ENCODE measurements at places on chromosomes 6 and 20.

DNA sequence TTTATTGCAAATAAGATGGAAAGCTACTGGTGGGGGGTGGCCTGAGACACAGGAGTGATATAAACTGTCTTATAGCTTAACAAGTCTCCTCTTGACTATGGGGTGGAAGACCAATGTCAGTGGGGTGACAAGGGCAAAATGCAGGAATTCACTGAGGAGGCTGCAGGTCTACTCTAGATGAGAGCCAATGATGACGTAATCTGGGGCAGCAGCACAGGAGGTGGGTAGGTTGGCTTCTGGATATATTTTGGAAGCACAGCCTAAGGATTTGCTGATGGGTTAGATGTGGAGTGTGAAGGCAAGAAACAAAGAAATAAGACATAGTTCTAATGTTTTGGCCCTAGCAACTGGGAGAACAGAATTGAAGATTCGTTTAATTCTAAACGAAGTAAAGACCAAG, 253.2 kb downstream of the PTPRT start:
- no peak for DNase-seq

DNA sequence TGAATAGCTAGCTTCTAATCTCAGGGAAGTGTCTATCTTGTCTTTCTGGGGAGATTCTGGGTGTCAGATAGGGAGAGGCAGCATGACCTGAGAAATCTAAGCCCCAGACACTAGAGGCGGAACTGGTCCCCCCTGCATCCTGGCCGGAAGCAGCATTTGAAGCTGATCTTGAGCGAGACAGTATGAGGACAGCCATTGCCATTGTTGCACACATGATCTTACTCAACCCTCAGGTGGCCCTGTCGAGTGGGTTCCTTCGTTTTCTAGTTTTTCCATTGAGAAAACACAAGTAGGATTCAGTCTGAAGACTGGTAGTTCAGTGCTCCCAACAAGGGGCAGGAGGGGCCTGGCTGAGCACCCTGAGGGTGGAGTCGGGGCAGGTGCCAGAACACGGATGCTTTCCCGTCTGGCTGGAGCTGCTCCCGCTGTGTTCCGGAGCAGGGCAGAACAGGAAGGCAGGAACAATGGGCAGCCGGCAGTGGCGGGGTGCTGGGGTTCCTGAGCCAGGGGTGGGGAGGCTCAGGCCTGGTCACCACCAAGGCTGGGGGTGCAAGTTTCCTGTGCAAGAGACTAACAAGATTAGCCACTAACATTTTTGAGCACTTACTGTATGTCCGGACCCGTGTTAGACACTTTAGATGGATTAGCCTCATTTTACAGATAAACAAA, 7.9 kb upstream of the SDCBP2 start:
- DNase-seq, result peak; percentile 38

DNA sequence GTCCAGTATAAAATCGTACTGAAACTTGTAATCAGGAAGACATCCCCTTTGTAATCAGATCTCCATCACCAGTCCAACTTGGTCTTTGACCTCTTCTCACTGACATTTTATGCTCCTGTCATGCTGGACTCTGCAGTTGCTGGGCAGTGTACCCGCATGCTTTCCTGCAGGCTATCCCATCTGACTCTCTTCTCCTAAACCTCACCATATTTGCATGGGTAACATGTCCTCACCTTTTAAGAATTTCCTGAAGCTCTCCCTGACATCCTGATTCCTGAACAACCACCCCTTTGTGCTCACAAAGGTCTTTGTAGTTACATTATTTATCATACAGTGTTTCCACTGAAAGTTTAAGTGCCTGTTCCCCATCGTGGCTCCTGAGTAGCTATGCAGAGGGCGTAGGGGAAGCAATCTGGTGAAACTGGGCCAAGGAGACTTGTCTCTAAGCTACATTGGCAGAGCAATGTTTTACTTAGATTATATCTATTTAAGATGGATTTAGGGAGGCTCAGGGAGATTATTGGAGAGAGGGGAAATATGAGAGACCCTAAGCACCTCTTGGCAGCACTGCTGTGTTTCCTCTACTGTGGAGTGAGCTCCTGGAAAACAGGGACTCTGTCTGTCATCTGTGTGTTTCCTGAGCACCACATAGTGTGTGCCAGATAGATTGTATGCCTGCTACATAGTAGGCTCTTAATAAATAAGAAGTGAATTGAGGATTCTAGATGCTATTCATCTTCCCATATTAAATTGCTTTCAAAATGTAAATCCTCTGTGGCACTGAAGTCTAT, 124.0 kb downstream of the LAMA2 start:
- no peak for DNase-seq

- peak; percentile 80 for DNase-seq
These were observed at the start of gene RSPH9 for GRCh38 chr6:43644940-43645612. Gene RSPH9 (plus strand): TSS chr6:43645036. CDS start chr6:43645099, 63 bp downstream.

- no peak for DNase-seq
These were observed 100.1 kb downstream of the TNFRSF21 start for GRCh38 chr6:47209632-47210031.

DNA sequence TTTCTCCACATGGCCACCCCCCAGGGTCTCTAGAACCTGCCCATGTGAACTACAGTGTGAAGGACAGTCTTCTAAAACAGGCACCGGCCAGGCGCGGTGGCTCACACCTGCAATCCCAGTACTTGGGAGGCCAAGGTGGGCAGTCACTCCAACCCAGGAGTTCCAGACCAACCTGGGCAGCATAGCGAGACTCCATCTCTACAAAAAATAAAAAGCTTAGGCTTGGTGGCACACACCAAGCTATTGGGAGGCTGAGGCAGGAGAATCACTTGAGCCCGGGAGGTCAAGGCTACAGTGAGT, 13.7 kb downstream of the ACSS1 start:
- DNase-seq, result no peak

DNA sequence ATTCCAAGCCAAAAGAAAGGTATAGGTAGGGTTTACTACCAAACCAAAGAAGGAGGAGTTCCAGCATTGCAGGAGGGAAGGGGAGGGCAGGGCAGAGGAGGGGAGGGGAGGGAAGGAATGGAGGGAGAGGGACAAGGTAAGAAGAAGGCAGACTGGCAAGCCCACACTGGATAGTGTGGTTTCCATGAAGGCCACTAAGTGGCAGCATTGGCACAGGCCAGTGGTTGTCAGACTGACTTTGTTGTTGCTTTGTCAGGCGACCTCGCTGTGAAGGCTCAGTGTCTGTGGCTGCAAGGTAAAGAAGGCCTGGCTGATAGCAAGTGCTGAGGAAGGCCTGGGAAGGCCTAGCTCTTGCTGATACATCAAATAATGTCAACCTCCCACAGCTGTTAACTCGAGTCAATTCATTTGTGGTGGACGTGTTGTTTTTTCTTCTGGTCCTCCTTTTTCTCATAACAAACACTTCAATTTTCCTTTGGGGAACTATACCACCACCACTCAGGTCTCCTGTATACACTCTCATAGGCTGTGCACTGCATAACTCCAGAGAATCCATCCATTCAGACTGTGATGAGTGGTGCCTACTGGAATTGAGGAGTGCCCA, 7.7 kb upstream of the ZNF334 start:
- DNase-seq, result peak; percentile 47

DNA sequence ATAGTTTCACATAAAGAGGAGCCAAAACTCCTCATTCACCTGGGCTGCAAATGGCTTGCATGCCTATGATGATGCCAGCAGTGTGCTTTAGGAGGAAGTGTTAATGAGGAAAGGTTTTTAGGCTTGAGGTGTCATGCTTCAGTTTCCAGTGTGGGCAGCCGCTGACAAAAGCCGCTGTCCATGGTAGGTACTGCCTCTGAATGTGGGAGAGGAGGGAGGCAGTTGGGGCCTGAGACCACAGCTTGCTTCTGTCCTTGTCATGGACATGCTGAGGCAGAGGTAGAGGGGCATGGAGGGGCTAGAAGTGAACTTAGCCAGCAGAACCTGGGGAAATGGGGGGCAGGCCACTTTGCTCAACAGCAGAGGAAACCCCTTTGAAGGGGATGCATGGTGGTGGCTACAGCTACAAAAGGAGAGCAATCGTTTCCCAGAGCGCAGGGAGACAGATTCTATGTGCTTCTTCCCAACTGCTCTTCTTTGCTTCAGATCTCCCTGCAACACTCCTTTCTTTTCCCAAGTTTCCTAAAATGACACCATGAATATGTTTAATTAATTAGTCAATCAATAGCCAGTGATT, 372.1 kb upstream of the CNR1 start:
- no peak for DNase-seq

GRCh38 chr6:94005835-94006234, 586.5 kb upstream of the EPHA7 start:
- no peak for DNase-seq

DNA sequence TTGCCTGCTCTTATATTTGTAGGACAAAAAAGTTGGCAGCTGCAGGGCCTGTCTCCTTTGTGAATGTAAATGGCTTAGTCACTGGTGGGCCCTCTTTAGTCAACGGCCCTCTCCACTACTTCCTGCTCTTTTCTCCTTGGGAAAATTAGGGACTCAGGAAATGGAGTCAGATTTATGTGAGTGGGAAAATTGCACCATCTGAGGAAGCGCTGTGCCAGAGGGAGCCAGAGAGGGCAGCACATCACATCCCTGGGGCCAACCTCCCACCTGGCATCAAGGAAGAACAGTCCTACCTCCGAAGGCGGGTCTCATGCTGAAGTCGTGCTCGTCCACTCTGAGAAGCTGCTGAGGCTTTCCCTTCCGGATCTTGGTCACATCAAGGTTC, 15.6 kb downstream of the GABRR2 start:
- DNase-seq, result peak; percentile 42

- DNase-seq, result no peak
These were observed 27.7 kb downstream of the IL20RA start for GRCh38 chr6:137017081-137017480.

GRCh38 chr6:160430203-160430602, 82.0 kb downstream of the SLC22A3 start:
- no peak for DNase-seq

- no peak for DNase-seq
These were observed 125.7 kb upstream of the ARID1B start for GRCh38 chr6:156651486-156651885.

DNA sequence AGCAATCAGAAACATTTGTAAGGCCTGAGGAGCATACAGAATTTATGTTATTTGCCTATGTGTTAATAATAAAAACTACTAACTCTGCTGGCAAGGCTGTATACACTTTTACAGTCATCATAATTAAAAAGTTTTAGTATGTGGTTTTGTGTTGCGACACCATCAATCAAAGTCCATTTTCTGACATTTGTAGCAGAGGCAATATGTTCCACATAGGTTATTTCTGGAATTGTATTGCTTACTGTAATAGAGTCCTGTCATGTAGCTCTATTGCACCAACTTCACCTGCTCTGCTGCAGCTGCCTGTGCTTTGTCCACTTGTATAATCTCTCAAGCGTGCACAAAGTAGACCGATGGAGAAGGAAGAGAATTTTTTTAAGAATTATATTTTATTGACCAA, 501.8 kb downstream of the HACE1 start:
- peak; percentile 51 for DNase-seq

DNA sequence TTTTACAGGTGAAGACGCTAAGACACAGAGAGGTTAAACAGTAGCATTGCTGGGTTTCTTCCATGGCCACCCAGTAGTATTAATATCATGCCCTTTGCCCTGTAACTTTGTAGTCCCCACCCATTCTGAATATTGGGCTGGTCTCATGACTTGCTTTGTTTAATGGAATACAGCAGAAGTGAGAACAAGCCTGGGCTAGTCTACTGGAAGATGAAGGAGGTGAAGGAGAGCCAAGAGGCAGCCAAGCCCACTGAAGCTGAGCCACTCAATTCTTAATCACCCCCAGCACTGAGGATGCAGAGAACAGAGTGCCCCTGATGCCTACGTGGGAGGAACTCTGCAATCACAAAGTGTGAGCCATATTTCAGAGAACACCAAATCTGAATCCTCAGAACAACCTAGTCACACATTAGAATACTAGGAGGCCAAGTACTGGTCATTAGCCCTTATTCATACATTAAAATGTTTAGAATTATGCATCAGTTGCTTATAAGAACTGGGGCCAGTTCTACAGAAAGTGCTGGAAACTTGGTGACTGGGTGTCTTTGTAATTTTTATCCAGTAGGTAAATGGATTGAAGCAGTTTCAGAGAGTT, 270.1 kb upstream of the PRND start:
- DNase-seq, result no peak

DNA sequence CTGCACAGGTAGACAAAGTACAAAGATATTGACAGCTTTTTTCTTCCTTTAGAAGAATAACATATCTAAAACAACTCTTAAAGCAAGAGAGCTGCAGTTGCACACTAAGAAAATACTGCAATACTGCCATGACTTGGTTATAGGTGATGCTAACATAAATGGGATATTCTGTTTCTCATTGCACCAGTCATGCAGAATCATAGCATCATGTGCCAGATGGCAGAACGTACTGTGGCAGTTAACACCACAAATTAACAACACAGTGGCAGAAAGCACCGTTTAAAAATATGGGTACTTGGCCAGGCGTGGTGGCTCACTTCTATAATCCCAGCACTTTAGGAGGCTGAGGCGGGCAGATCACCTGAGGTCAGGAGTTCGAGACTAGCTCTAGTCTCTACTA, 7.4 kb downstream of the ASXL1 start:
- no peak for DNase-seq
